Cortex of kidney (tissue), 1 donor: ENCODE measurements at places on chromosomes 4 and X.

GRCh38 chr4:1384675-1385372 lies 21.4 kb downstream of the NKX1-1 start:
- no peak for DNase-seq

GRCh38 chr4:71634364-71634763 lies 149.5 kb downstream of the GC start:
- no peak for DNase-seq

- DNase-seq: no peak
Measured at GRCh38 chr4:13329963-13330362, 154.2 kb downstream of the RAB28 start.

- DNase-seq: no peak
Measured at GRCh38 chr4:56288663-56289062, 98.6 kb downstream of the AASDH start.

DNA sequence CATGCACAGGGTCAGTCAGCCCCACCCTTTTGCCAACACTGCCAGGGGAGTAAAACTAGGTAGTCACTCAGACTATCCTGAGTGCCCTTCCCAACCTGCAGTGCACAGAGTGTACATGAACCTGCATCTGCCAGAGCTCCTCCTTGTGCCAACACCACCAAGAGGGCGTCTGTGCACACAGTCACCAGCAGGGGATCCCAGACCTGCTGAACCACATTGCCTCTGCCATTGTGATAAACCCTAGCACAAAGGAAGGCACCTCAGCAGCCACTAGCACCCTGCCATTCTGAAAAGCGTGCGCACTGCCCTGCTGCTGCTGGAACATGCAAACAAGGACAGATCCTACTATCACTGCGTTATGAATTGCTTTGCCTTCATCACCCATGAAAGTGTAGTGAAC lies 247.8 kb upstream of the POU3F4 start:
- no peak for DNase-seq

GRCh38 chr4:163544407-163545038 lies 50.0 kb downstream of the TMA16 start:
- DNase-seq: no peak

DNA sequence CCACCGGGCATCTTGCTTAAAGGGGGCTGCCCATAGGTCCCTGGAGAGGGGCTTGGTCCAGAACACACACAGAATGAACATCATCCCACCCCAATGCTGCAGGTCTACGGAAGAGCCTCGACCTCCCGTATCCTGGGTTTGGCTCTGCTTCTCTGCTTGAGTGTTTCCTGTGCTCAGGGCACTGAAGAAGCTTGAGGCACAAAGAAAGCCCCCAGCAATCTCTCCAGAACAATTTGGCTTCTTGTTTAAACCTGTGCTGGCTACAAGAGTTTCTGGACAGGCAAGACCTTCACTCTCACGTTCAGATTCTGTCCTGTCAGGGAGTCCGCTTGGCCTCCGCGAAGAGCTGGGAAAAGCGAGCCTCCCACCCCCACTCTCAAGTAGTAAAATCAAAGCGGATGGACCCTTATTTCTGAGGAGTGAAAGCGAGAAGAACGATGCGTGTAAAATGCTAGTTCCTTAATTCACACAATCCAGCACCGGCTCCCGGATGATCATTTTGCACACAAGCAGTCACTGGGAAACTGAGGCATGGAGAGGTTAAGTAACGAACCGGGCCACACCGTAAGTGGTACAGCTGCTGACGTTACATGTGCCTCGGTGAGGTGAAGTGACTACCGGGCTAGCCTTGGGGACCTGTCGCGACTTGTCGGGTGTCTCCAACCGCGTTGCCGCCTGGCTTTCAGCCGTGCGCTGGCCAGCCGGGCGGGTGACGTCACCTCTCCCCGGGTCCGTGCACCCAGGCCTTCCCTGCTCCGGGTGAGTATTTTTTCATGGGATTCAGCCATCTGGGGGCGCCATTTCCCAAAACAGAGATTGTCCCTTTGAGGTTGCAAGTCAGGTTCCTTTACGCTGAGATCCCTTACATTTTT lies 3.1 kb upstream of the SFRP2 start:
- no peak for DNase-seq

- no peak for DNase-seq
Measured at GRCh38 chr4:156419080-156419685, 465.5 kb upstream of the CTSO start.

DNA sequence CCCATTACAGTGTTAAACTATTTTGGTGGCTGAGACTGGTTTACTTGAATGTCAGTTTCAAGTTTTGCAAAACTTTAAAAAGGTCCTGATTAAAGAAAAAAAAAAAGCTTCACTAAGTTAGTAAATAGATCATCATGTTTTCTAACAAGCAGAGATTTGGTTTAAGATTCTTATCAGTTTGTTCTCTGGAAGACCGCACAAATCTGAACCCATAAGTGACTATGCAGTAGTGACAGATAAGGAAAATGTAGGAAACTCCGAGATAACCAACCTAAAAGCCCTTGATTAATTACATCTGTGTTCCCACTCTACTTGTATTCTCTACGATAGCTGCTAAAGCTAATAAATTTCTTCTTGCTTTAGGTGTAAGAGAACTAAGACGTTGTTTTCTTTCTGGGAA lies 1799.8 kb upstream of the ADGRL3 start:
- no peak for DNase-seq

DNA sequence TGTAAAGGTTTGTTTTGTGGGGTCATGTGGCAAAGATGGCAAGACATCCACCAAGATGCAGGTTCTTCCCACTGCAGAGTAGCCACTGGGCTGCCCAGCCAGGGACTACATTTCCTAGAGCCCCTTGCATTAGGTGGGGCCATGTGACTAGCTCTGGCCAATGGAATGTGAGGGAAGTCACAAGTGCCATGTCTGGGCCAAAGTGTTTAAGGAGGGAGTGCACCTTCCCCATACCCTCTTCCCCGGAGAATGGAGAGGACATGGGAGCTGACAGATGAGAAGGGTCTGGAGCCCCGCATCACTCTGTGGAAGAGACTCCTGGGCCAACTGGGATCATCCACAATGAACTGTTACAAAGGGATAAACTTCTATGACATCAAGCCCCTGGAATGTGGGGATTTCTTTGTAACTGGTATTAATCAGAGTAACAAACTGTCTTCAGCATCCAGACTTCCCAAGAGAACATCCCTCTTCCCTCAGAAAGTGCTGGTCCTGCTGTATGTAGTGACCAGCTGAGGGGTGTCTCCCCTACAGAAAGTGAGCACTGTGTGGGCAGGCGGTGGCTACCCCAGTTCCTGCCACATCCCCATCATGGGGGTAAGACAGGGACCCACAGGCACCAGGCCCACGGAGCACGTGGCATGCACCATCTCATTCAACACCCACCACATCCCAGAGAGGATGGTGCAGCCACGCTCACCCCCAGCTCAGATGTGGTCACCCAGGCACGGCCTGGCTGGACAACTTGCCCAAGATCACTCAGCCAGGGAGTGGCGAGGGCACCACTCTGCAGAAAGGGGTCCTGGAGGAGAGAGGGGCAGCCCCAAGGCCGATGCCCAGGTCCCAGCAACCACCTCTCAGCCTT lies 10.9 kb downstream of the PPP2R2C start:
- no peak for DNase-seq

GRCh38 chr4:124529131-124529530 lies 183.4 kb downstream of the ANKRD50 start:
- DNase-seq: no peak

DNA sequence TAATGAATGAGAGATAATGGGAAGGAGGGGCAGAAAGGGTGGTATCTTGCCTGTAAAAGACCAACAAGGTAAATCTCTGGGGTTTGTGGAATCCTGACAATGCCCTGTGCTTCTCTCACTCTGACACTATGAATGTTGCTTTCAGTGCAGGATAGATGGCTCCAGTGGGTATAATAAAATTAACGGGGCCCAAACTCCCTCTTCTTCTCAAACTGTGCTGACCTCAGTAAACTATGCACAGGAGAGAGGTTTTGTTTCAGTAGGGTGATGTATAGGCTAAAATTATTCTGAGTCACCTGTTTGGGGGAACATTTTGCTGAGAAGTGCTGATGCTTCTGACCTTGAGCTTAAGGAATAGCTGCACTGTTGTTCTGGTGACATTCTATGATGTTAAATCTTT lies 82.6 kb downstream of the TSPAN7 start:
- no peak for DNase-seq

DNA sequence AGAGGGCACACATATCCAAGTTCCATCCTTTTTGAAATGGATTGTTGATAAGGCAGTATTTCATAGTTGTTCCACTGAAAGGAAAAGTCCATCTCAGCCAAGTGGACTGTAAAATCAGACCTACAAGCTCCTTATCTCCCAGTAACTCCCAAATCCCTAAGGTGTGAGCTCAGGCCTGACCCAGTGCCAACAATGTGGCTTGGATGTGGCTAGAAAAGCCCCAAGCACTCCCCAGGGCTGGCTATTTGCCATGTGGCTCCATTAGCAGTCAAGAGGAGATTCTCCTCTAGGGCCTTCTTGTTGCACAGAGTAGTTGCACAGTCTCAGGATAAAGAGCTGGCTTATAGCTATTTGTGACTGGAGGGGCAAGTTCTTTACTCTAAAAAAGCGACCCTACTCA lies 25.0 kb upstream of the DGKK start:
- DNase-seq: no peak

DNA sequence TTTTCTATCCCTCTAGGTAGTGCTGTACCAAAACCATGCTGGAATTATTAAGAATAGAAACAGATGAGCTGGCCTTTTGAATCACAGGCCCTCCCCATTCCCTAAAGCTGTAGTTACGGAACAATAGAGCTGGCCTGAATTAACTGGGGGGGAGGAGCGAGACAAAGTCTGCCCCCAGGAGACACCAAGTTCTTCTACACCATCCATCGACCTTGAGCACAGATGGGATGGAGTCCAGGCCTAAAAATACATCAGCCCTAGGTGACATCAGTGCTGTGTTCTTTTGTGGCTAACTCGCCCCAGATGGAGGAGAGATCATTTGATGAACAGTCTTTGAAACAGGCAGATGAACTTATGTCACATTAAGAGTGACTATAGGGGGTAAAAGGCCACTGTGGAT lies 49.6 kb downstream of the LHFPL1 start:
- DNase-seq: no peak

- no peak for DNase-seq
Measured at GRCh38 chr4:126778348-126778747, 854.4 kb upstream of the INTU start.

DNA sequence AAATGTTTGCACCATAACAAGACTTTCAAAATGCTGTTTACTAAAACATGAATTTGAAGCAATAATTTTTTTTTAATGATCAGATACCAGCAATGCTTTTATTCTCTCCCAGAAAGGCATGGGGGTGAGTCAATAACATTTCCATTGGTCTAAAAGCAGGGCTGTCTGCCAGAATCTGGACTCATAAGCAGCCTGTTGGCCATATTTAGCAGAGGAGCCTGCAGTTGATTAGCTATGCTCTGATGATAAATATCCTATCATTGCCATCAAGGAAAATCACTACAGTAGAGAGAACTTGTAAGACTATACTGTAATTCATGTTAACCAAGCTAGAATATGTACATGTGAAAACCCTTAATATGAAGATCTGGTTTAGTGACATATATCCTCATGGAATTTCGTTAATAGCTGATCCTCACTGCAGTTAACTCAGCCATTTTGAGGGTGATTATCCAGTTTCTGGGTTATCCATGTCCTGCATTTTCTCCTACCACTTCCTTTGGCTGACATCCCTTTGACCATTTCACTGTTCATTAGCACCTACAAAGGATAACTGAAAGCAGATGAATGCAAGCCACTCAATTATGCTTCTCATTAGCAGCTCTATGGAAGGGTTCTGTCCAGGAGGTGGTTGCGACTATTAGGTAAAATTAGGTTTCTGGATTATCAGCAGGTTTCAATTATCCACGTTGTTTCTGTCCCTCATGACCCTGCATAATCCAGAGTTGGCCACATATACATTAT lies 72.9 kb upstream of the DIAPH2 start:
- DNase-seq: no peak

- DNase-seq: no peak
Measured at GRCh38 chr4:172048666-172049065, 235.5 kb downstream of the GALNTL6 start.

DNA sequence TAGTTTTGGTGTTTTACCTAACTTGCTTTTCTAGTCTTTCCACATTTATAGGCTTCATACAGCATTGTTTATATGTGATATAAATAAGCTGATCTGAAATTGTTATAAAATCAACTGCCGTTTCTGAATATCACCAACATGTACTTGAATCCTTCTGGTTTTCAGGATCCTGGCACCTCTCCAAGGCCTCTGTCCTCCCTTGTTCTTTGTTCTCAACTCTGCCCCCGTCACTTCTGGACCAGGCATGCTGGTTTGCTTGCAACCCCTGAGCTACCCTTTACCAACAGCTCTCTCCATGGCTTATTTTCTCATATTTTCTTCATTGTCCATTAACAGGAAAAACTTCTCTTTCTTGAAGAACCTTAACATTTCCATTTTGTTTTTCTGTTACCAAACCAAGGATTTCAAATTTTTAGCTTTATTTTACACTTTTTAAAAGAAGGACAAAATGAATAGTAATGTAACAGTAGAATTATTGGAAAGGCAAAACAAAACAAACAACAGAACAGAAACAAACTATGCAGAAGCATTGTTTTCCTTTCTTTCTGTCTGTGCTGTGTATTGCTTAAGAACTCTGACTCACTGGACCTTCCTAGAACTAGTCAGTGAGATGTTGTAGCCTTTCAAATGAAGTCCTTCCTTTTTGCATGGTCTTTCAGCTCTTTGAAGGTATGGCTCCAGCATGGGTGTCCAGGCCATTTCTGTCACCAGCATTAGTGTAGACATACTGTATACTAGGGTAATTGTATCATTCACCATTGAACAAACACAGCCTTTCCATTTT lies 44.8 kb downstream of the BANK1 start:
- DNase-seq: no peak

DNA sequence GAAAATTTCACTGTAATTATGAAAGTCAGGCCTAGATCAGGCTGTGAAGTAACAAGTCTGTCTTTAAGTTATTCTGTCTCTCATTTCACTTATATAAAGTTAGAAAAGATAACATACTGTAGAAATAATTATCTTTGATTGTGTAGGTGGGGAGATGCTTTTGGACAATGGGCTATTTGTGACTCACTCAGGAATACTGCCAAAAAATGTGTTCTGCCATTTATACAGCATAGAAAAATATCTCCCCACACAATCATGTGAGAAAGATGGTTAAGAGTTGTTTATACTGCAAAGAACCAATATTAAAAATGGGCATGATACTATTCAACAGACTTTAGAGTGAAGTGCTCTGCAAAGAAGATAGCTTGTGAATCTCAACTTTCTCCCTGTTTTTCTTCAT lies 95.0 kb upstream of the GABRA2 start:
- DNase-seq: no peak

GRCh38 chr4:93788712-93789111 lies 39.8 kb upstream of the ATOH1 start:
- no peak for DNase-seq

- DNase-seq: no peak
Measured at GRCh38 chrX:2261831-2262667, 238.7 kb downstream of the DHRSX start.

- DNase-seq: no peak
Measured at GRCh38 chr4:28179126-28179525, 1318.5 kb downstream of the STIM2 start.

DNA sequence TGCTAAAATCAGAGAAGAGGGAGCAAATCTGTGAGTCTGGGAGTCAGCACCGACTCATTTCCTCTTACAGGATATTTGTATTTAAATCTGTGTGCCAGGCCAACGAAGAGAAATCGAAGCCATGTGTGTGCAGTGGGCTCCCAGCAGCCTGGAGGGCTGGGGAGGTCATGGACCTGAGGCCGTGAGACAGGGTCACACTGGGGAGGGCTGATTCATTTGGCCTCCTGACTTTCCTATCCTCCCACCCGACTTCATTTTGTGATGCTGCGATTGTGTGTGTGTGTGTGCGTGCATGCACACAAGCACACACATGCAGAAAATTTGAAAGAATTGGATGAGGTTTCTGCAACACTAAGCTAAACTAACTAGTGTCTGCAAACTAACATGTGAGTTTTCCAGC lies 48.7 kb upstream of the STX18 start:
- DNase-seq: no peak
